ENCODE measurements at places on chromosomes 2 and 18. TPM values are rescaled to one million over a fixed set of nuclear protein-coding genes. Genes with fewer than 3 reads are reported as not detected.

DNA sequence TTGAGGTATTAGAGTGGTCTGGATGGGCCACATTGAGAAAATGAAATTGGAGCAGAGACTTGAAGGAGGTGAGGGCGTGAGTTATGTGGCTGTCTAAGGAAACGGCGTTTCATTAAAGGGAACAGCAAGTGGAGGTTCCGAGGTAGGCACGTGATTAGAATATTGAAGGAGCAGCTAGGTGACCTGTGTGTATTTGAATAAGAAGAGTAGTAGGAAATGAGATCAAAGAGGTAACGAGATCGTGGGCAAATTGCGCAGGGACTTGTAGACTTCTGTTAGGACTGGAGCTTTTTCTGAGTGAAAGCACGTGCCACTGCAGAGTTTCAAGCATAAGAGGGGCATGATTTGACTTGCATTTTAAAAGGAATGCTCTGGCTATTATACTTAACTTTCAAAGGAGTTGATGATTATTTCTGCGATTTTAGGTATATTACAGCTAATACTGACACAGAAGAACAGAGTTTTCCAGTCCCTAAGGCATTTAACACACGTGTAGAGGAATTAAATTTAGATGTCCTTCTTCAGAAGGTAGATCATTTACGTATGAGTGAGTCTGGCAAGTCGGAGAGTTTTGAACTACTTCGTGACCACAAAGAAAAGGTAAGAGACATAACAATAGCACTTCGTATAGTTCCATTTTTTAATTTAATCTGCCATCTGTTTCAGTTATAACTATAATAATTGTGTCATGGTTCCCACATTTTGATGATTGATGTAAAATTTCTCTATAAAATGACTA is 48.7 kb downstream of the RMDN2 start:
- H3K36me3 ChIP-seq: peaks cover 4% of the 10 kb centered on the region
- no peak overlapping the region for H3K27ac ChIP-seq
- no peak for DNase-seq
- H3K4me3 ChIP-seq: no peak overlapping the region
- H3K4me1 ChIP-seq: peaks cover 13% of the 10 kb centered on the region
- no peaks in the 10 kb centered on the region for H3K27me3 ChIP-seq

ALPG gene
- not detected for total RNA-seq

- no peak for DNase-seq
- H3K27me3 ChIP-seq: no peaks in the 10 kb centered on the region
- no peak overlapping the region for H3K4me3 ChIP-seq
- peaks cover 6% of the 10 kb centered on the region for H3K4me1 ChIP-seq
These were observed 149.8 kb downstream of the AGPS start for GRCh38 chr2:177542396-177542795.

DNA sequence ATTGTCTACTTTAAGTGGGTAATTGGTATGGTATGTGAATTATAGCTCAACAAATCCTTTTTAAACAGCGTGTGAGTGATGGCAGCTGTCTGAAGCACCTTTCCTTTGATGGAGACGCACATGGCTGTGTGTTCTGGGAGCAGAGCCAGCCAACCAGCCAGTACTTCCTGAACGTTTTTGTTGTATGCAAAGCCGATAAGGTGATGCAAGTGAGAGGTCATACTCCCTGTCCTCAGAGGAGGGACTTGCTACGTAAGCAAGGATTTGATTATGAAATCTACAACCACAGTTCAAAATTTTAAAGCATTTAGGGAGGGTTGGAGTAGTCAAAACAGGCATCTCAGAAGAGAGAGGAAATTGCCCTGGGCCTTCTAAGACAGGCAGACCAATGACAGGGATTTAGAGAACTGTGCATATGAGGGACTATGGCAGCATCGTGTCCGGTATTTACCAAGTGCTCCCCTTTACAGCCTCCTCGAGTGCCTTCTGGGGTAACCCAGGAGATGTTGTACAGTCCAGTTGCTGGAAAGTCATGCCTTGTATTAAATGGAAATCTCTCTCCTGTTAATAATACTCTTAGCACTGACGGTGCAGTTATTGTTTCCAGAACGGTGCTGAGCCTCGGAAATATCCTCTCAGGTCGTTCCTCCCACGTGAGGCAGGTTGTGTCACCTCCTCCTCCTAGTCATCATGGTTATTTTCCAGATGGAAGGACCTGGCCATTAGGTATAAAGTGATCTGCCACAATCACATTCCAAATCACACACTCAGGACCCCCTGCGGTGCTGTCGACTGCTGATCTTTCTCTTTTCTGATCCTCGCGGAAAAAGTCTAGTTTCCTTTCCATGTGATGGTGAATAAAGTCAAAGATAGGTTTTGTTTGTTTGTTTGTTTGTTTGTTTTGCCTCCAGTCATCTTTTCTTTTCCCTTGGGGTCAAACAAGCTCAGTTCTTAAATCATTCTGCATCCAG is 28.4 kb downstream of the ARHGEF4 start:
- H3K4me3 ChIP-seq: no peak overlapping the region
- no peak for DNase-seq
- peaks cover 4% of the 10 kb centered on the region for H3K4me1 ChIP-seq
- no peak overlapping the region for H3K27ac ChIP-seq

GTF2A1L gene
- not detected for total RNA-seq

ARMC9 gene
- total RNA-seq: 9.0 TPM

DNA sequence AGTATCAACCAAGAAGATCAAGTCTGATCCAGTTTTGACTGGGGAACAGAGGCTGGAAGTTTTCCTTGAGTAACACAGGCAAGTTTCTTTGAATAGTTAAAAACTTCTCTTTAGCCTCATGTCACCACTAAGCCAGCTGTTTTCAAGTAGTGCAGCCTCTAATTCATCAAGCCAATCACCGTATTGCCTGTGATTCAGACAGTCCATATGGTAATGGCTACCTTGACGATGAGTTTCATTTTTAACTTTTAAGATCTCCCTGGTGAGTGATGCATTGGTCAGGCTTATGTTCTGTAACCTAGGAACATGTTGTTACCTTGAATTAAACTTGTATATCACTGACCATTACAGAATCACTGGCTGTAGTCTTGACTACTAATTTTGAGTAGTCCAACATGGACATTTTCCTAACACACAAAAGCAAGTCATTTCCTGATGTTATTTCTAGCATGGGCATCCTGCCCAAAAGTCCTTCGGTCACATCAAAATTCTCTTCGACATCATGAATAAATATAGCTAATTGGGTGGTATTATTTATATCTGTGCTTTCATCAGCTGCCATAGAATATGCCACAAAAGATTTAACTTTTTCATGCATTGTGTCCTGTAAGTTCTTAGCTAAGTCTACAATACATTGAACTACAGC is 238.8 kb upstream of the GCFC2 start:
- no peaks in the 10 kb centered on the region for H3K27me3 ChIP-seq
- no peaks in the 10 kb centered on the region for H3K4me1 ChIP-seq
- no peak overlapping the region for H3K27ac ChIP-seq
- no peak for DNase-seq
- no peak overlapping the region for H3K4me3 ChIP-seq

CFC1 gene
- not detected for total RNA-seq

- H3K4me1 ChIP-seq: peaks cover 2% of the 10 kb centered on the region
- peaks cover 2% of the 10 kb centered on the region for H3K27me3 ChIP-seq
- H3K4me3 ChIP-seq: no peak overlapping the region
- no peaks in the 10 kb centered on the region for H3K36me3 ChIP-seq
- no peak for DNase-seq
These were observed 116.0 kb downstream of the LTBP1 start for GRCh38 chr2:33062665-33063250.

- peak; percentile 25 for DNase-seq
- no peaks in the 10 kb centered on the region for H3K27me3 ChIP-seq
- H3K4me3 ChIP-seq: peak overlapping the region; percentile 58
These were observed 48.0 kb downstream of the TRABD2A start for GRCh38 chr2:84832772-84833461.

DNA sequence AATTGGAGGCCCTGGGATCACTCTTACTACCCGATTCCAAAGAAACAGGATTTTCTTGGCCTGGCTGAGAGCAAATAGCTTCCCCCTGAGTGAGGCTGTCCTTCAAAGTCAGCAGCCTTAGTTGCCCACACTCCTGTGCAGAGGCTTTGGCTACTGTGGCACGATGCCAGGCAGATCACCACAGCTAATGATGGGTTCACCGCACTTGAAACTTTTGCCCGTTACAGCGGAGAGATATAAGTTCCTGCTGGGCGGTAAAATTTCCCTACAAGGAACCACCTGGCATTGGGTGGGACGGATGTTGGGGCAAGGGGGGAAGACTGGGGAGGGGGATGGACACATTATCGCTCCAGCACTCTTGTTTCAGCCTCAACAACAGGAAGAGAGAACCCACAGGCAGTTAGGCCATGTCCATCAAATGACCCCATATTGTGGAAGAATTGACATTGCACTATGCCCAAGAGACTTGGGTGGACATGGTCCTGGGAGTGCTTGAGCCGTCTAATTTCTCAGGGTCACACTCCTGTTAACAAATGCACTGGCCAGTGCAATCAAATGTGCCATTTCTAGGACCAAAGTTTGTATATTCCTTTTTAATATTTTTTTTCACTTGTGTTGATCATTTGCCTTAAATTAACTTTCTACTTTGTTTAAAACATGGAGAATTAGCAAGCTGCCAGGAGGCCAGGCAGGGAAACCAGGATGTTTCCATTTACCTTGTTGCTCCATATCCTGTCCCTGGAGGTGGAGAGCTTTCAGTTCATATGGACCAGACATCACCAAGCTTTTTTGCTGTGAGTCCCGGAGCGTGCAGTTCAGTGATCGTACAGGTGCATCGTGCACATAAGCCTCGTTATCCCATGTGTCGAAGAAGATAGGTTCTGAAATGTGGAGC is 4.4 kb downstream of the IL1B start:
- peaks cover 29% of the 10 kb centered on the region for H3K4me1 ChIP-seq
- no peak for DNase-seq
- H3K27me3 ChIP-seq: no peaks in the 10 kb centered on the region
- H3K36me3 ChIP-seq: no peaks in the 10 kb centered on the region
- H3K27ac ChIP-seq: no peak overlapping the region
- no peak overlapping the region for H3K4me3 ChIP-seq

DNA sequence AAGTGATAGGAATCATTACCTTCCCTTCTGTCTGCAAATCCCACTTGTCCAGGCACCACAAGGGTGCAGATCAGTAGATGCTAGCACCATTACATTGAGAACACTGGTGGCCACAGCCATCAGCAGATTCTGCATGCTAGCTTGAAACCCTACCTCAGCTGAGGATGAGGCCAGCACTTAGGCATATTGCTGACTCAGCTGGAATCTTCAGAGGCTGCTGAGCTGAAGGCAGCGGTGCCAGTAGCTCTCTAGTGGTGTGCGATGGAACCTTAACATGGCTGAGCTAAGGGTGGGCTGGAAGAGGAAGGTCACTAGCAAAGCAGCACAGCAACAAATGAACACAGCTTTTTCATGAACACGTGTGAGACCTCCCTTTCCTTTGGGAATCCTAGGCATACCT is 19.0 kb upstream of the CPO start:
- H3K4me1 ChIP-seq: no peaks in the 10 kb centered on the region
- peaks cover 1% of the 10 kb centered on the region for H3K27me3 ChIP-seq
- no peak overlapping the region for H3K4me3 ChIP-seq
- no peak overlapping the region for H3K27ac ChIP-seq
- no peaks in the 10 kb centered on the region for H3K36me3 ChIP-seq

GRCh38 chr2:39558906-39559305 is 106.8 kb upstream of the TMEM178A start:
- DNase-seq: no peak
- peaks cover 3% of the 10 kb centered on the region for H3K36me3 ChIP-seq
- H3K4me3 ChIP-seq: no peak overlapping the region
- no peaks in the 10 kb centered on the region for H3K4me1 ChIP-seq
- no peaks in the 10 kb centered on the region for H3K27me3 ChIP-seq

- H3K4me3 ChIP-seq: no peak overlapping the region
- peaks cover 20% of the 10 kb centered on the region for H3K4me1 ChIP-seq
- H3K27me3 ChIP-seq: no peaks in the 10 kb centered on the region
These were observed 282.6 kb downstream of the STK39 start for GRCh38 chr2:167964650-167965413.

GRCh38 chr2:173358616-173359015 is 3.9 kb downstream of the CDCA7 start:
- peaks cover 31% of the 10 kb centered on the region for H3K4me1 ChIP-seq
- peaks cover 15% of the 10 kb centered on the region for H3K27me3 ChIP-seq
- no peak for DNase-seq
- H3K4me3 ChIP-seq: no peak overlapping the region
- H3K27ac ChIP-seq: no peak overlapping the region

GRCh38 chr2:149781263-149781808 is 193.8 kb upstream of the MMADHC start:
- H3K27me3 ChIP-seq: no peaks in the 10 kb centered on the region
- no peak overlapping the region for H3K4me3 ChIP-seq
- H3K27ac ChIP-seq: no peak overlapping the region
- no peak for DNase-seq

GRCh38 chr2:76268902-76269620 is 558.3 kb upstream of the GCFC2 start:
- H3K27me3 ChIP-seq: no peaks in the 10 kb centered on the region
- H3K4me3 ChIP-seq: no peak overlapping the region
- H3K36me3 ChIP-seq: no peaks in the 10 kb centered on the region
- DNase-seq: no peak
- H3K4me1 ChIP-seq: no peaks in the 10 kb centered on the region
- H3K27ac ChIP-seq: no peak overlapping the region

MATN3 gene
- not detected for total RNA-seq

GRCh38 chr2:26598336-26598995 is 42.7 kb downstream of the CIB4 start:
- H3K36me3 ChIP-seq: no peaks in the 10 kb centered on the region
- peaks cover 37% of the 10 kb centered on the region for H3K27me3 ChIP-seq
- DNase-seq: no peak
- no peak overlapping the region for H3K27ac ChIP-seq
- no peak overlapping the region for H3K4me3 ChIP-seq
- no peaks in the 10 kb centered on the region for H3K4me1 ChIP-seq

DPP10 gene
- total RNA-seq: not detected

DNA sequence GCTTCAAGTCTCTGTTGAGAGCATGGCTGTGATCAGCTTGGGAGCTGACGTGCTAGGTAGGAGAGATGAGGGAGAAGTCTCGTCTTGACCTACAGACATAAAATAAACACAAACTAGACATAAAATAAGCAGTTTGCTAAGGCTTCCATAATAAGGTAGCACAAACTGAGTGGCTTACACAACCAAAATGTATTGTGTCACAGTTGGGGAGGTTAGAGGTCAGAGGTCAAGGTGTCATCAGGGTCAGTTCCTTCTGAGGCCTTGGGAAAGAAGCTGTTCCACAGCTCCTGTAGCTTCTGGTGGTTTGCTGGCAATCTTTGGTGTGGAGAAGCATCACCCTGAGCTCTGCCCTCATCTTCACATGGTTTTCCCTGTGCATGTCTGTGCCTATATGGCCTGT is 20.2 kb downstream of the DAW1 start:
- no peaks in the 10 kb centered on the region for H3K36me3 ChIP-seq
- H3K27me3 ChIP-seq: peaks cover 5% of the 10 kb centered on the region
- DNase-seq: no peak
- no peak overlapping the region for H3K4me3 ChIP-seq
- H3K27ac ChIP-seq: no peak overlapping the region
- no peaks in the 10 kb centered on the region for H3K4me1 ChIP-seq

DNA sequence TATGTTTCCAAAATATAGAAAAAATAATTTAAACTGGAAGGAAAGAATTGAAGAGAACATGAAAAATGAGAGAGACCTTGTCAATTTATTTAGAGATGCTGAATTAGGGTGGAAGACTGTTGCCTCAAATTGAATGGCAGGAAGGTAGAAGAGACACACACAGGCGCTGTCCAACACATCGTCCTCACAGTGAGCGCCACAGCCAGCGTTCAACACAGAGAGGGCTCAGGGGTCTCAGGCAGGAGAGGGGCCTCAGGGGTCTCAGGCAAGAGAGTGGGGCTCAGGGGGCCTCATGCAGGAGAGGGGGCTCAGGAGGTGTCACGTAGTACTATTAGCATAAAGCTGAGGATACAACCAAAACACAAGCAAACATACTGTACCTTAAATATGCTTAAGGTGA is 65.7 kb downstream of the TMEM18 start:
- H3K27ac ChIP-seq: no peak overlapping the region
- no peak overlapping the region for H3K4me3 ChIP-seq
- no peaks in the 10 kb centered on the region for H3K36me3 ChIP-seq
- H3K27me3 ChIP-seq: peaks cover 21% of the 10 kb centered on the region

All from activated B cell treated with CpG ODN at 0.5 μM for 24 hours (primary cell).